Subcutaneous adipose tissue (tissue), 4 donors: ENCODE measurements at places on chromosomes 7 and 10. TPM values are rescaled to one million over a fixed set of nuclear protein-coding genes. Genes with fewer than 3 reads are reported as not detected.

Gene TFPI2
- total RNA-seq = 0.44 TPM

Gene WNT8B
- not detected for total RNA-seq

Gene LRMDA
- total RNA-seq = 92.1 TPM

Gene EVX1
- total RNA-seq = not detected

Gene LGI1
- not detected for total RNA-seq

Gene RARRES2
- total RNA-seq = 433 TPM

Gene SLC26A3
- total RNA-seq = 0.33 TPM

Gene SPDYE6
- not detected for total RNA-seq

Gene C10orf120
- not detected for total RNA-seq
